ENCODE measurements at places on chromosomes 11 and 22.

DNA sequence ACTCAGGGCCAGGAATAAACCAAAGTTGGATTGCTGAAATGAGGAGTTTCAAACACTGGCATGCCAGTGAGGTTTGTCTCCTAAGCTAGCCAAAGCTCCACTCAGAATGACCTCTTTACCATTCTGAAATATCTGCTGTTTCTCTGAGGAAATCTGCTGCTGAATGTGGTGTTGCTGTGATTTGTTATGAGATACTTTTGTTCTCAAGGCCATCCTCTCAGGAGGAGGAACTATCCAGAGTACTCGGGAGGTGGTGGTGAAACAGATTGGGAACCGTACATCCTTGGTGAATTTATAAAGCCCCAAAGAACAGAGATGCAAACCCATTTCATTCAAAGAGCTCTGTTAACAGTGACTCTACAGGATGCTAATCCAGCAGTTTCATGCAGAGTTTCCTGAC is 50.5 kb downstream of the BDNF start:
- DNase-seq: no peak

DNA sequence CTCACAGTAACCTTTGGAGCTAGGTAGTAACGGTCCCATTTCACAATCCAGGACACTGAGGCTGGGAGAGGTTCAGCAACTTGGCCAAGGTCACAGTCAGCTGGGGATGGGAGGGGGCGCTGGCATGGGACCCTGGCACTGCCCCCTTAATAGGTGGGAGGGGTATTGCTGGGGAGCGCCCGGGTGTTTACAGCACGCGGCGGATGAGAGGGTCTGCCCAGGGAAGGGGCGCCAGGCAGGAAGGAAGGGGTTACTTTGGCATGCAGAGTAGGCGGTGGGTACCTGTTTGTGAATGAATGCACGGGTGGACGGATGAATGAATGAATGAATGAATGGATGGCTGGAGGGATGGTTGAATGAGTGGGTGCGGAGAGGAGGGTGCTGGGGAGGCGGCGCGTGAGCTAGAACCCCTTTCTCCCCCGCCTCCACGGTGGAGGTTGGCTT is 628 bp upstream of the FLRT1 start:
- DNase-seq: no peak

GRCh38 chr11:88101881-88102597 is 73.2 kb downstream of the RAB38 start:
- DNase-seq: no peak

DNA sequence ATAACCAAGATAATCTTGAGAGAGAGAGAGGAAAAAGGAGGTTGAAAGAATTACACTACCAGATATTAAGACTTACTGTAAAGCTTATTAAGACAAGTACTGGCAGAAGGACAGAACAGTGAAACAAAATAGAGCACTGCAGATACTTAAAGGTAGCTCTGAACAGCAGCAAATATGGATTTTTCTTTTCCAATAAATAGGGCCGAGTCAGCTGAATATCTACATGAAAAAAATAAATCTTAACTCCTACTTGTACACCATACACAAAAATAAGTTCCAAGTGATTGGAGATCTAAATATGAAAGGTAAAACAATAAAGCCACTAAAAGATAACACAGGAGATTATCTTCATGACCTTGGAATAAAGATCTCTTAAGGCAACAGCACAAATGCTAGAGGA is 12.4 kb downstream of the THAP12 start:
- no peak for DNase-seq

DNA sequence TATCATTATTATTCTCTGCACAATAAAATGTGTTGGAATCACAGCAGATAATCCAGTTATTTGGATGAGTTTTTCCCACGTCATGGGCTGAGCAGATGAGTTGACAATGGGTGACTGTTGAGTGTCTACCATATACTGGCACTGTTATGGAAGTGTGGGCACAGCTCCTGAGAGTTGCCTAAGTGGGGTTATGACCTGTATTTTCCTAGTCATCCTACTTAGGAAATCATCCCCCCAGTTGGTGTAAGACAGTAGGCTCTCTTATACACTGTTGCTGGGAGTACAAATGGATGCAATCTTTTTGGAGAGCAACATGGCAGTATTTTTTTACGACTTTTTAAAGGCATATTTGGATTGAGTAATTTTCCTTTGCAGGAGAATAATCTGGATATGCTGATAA is 66.4 kb downstream of the TRAF6 start:
- DNase-seq: no peak

DNA sequence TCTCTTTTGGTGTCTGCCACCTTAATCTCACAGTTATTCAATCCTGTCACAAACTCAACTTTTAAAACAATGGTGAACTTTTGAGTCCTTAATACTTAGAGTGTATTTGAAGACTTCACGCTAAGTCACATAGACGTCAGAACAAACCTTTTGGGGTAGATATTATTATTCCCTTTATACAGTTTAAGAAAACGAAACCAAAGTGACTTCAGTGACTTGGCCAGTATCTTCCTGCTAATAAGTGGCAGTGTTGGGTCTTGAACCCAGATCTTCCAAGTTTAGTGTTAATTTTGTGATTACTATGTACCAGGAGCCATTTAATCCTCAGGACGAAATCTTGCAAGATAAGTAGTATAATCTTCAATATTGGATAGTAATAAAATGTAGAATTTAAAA is 691 bp downstream of the CEP295 start:
- DNase-seq: peak; percentile 19

- peak; percentile 19 for DNase-seq
Measured at GRCh38 chr11:83723999-83724398, 437.8 kb upstream of the CCDC90B start.

DNA sequence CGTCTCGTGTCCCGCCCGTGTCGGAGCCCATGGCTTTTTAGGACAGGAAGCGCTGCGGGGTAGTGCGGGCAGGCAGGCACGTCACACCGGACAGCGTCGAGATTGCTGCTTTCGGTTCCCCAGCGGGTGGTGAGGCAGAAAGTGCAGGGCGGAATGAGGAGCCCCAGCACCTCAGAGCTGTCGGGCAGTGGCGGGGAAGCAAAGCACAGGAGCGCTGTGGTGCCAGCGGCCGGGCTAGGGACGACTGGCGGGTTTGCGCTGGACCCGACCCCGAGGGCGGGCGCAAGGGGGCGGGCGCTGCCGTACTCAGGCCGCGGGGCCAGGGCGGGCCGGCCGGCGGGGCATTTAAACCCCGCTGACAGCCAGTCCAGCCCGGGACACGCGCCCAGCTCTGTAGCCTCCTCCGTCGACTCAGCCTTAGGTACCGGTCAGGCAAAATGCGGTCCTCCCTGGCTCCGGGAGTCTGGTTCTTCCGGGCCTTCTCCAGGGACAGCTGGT is at the start of gene SLC37A2:
Gene SLC37A2 (plus strand): TSS at position 375 of the 498 bp plus-strand sequence. CDS start 63 bp downstream, at position 438.
- peak; percentile 91 for DNase-seq

GRCh38 chr11:65575568-65576231 is at the start of gene EHBP1L1:
Gene EHBP1L1, plus strand, starts transcription at chr11:65576053. Its CDS starts 250 bp downstream, at chr11:65576303.
- peak; percentile 88 for DNase-seq

DNA sequence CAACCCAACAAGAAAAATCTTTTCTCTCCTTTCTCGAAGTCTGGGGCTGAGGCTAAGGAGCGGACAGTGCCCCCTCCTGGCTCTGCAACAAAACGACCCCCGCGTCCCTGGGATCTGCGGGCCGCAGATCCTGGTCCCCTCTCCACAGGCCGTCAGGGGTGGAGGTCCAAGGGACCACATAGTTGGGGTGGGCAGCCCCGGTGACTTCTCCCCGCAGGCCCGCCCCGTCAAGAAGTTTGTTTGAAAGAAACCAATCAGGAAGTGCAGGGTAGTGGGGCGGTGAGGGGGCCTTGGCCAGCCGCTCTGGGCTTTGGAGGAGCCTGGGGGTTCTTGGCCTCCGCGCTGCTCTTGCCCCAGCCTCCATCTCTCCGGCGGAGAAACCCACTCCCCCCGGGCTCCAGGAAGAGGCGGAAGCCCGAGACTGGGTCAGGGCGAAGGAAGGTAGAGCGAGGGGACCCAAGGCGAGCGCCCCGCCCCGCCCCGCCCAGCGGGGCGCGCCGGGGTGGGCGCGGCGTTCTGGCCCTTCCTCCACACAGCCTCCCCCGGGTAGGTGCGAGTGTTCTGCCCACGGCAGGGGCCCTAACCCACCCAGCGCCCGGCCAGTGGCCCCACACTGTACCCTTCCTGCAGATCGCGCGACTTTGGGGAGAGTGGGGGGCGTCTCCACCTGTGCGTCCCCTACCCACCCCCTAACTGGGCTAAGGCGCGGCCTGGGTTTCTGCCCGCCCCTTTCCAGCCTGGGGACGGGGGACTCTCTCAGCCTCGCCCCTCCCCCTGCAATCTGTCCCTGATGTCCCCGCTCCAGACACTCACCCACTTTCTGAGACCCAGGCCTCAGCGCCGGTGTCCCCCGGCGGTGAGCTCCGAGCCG is 1.3 kb downstream of the TP53I11 start:
- DNase-seq: peak; percentile 33

- DNase-seq: peak; percentile 67
Measured at GRCh38 chr11:123072332-123072761, 10.4 kb upstream of the HSPA8 start.

- DNase-seq: no peak
Measured at GRCh38 chr22:29459773-29460172, 20.2 kb upstream of the NEFH start.

DNA sequence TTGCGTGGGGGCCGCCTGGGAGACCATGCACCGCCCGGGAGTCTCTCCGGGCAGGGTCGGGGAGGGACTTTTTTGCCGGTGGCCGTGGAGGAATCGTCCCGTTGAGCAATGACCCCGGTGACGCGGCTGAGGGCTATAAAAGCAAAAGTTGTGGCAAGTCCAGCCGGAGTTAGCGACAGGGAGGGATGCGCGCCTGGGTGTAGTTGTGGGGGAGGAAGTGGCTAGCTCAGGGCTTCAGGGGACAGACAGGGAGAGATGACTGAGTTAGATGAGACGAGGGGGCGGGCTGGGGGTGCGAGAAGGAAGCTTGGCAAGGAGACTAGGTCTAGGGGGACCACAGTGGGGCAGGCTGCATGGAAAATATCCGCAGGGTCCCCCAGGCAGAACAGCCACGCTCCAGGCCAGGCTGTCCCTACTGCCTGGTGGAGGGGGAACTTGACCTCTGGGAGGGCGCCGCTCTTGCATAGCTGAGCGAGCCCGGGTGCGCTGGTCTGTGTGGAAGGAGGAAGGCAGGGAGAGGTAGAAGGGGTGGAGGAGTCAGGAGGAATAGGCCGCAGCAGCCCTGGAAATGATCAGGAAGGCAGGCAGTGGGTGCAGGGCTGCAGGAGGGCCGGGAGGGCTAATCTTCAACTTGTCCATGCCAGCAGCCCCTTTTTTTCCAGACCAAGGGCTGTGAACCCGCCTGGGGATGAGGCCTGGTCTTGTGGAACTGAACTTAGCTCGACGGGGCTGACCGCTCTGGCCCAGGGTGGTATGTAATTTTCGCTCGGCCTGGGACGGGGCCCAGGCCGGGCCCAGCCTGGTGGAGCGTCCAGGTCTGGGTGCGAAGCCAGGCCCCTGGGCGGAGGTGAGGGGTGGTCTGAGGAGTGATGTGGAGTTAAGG is at the start of gene NEAT1:
Gene NEAT1 (plus strand): TSS at position 166 of the 883 bp plus-strand sequence.
- DNase-seq: peak; percentile 96

DNA sequence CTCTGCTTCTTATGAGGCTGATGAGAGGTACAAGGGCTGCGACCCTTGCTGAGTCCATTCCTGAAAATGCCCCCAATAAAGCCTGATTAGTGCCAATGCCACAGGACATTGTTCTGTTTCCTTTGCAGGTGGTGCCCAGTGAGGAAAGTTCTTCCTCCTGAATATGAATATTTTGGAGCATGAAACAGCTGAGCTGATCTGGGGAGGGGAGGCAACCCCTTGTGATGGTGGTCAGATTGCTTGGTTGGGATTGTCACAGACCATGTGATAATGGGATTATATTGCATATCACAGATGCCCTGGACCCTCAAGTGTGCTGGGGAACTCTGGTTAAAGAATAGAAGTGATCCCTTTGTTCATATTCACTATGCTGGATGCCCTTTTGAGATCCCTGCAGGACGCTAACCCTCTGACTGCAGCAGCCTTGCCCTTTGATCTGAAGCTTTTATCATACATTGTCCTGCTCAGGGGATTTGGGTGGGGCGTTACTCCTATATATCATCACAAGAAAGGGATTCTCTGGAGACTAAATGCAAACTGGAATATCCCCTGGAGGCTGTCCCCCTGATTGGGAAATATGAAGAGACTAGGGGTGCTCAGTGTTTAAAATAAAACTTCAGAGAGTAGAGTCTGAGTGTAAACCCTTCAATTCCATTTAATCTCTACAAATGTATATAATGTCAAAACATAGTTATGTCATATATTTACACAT is 76.9 kb upstream of the TOP3B start:
- no peak for DNase-seq

GRCh38 chr11:71977743-71978418 is 20.8 kb upstream of the IL18BP start:
- peak; percentile 80 for DNase-seq

GRCh38 chr11:43021466-43021865 is 290.3 kb upstream of the API5 start:
- no peak for DNase-seq

GRCh38 chr22:17627961-17628405 is 566 bp downstream of the ATP6V1E1 start:
- DNase-seq: no peak

GRCh38 chr11:112227471-112227870 is 1.2 kb downstream of the PTS start:
- no peak for DNase-seq

- peak; percentile 10 for DNase-seq
Measured at GRCh38 chr22:29623553-29624169, 20.2 kb downstream of the NF2 start.

GRCh38 chr11:76613901-76614300 is 56.6 kb downstream of the LRRC32 start:
- no peak for DNase-seq

DNA sequence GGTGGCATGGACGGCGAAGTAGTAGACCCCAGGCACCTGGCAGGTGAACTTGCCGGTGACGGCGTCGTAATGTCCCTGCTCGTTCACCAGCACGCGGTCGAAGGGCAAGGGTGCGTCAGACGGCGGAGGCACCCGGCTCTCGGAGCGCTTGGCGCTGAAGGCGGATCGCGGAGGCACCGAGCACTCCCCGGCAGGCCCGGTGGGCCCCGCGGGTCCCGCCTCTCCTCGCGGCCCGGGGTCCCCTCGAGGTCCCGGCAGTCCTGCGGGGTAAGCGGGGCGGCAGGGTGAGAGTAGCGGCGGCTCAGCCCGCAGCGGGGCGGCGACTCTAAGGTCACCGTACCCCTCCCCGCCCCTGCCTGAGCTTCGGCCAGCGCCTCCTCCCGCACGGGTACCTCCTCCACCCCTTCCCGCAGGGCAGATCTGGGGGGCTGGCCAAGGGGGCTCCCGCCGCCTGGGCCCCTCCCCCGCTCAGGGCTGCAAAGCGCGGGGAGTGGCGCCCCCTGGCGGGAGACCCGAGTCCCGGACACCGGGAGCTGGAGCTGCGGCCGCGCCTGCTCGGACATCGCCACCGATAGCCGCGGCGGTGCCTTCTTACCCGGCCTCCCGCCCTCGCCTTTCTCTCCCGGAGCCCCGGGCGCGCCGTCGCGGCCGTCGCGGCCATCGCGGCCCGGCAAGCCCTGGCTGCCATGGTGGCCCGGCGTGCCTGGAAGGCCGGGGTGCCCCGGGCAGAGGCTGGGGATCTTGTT is 921 bp downstream of the C1QTNF5 start:
- DNase-seq: peak; percentile 70

DNA sequence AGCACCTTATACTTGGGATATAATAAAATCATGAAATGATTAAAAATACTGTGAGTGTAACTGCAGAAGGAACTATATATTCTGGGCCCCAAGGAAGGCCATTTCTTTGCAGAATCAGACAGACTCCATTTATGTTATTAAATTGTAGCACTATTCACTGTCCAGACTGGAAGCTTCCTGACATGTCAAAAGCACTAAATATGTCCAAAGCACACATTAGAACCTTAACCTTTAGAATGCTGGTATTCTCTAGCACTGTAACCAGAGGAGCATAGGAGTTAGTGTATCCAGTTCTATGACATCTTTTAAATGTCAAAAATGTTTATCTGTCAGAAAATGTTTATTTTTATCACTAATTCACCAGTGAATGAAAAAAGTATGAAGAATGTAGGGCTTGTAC is 246.9 kb downstream of the CADM1 start:
- no peak for DNase-seq

Measured in suppressor macrophage treated with lipopolysaccharide for 4 hours (primary cell).